ENCODE measurements at places on chromosomes 7 and 10.

DNA sequence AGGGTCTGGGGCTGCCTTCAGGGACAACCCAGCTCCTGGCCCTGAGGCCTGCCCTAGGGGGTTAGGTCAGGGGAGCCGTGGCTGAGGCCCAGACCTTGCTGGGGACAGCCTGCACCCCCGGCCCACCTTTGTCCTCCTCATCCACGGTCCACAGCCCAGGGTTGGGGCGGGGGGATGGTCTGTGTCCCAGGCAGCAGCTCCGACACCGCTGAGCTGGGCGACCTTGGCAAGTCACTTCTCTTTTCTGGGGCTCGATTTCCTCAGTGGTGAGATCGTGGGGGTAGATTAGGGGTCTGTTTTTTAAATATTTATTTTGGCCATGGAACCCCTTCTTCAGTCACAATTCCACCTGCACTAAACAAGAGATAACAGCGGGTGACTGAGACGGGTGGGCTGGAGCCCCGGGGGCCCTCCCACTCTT, 30.9 kb downstream of the DNAJB12 start:
- DNase-seq: no peak

- DNase-seq: no peak
Observed at GRCh38 chr7:118878336-118878735, 653.8 kb downstream of the ANKRD7 start.

- no peak for DNase-seq
Observed at GRCh38 chr10:75292794-75293445, 57.2 kb upstream of the COMTD1 start.

- no peak for DNase-seq
Observed at GRCh38 chr10:23499372-23500132, 60.7 kb downstream of the OTUD1 start.

DNA sequence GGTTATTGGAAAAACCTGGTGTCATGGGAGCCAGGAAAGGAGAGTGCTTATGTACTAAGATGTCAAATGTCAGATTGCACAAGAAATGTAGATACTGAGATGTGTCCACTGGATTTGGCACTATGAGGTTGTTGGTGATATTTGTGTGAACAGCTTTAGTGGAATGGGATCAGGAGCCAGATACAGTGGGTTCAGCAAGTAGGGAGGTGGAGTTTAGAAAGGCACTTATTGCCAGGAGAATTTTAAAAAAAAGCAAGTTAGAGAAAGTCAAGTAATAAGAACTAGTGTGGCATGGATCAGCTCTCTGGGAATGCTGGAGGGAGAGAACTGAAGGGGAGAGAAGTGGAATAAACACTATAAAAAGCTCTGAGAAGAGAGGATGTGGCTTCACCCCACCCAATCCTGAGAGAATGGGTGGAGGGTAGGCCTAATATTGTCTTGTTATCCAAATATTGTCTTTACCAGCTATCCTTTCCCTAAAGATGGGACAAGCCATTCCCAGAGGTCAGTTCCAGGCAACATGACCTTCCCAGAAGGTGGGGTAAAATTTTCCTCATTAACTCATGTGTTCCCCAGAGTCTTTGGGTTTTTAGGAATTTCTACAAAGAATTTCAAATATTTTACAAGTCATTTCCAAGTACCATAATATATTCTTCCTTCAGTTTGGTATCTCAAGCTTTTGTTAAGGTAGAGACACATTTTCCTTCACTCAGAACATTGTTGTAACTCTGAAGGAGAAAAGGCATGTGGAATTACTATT, 42.3 kb downstream of the ENTPD1 start:
- DNase-seq: no peak

GRCh38 chr7:72190919-72191318, 221.2 kb downstream of the CALN1 start:
- DNase-seq: no peak

- DNase-seq: no peak
Observed at GRCh38 chr10:52252307-52252706, 61.8 kb upstream of the DKK1 start.

DNA sequence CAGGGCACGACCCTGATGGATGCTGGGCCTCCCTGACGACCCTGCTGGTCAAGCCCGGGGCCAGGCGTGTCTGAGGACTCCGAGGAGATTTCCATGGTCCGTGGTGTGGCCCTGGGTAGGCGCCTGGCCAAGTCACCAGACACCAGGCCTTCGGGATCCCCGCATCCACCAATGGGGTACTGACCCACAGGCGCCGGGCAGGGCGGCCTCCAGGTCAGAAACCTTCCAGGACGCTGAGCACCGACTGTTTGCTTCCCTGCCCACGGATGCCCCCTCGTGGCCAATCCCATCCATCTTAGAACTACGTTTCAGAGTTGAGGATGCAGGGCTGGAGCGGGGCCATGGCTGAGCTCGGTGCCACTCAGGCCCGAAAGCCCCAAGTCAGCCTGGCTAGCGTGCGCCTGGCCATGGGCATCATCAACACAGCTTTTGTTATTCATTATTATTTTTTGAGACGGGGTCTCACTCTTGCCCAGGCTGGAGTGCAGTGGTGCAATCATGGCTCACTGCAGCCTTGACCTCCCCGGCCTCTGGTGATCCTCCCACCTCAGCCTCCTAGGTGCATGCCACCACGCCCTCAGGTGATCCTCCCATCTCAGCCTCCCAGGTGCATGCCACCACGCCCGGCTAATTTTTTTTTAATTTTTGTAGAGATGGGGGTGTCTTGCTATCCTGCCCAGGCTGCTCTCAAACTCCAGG, 7.1 kb upstream of the AMZ1 start:
- DNase-seq: peak; percentile 91

GRCh38 chr10:63252095-63252762, 119.1 kb downstream of the NRBF2 start:
- no peak for DNase-seq

GRCh38 chr7:153100691-153101237, 341.2 kb downstream of the ACTR3B start:
- no peak for DNase-seq

DNA sequence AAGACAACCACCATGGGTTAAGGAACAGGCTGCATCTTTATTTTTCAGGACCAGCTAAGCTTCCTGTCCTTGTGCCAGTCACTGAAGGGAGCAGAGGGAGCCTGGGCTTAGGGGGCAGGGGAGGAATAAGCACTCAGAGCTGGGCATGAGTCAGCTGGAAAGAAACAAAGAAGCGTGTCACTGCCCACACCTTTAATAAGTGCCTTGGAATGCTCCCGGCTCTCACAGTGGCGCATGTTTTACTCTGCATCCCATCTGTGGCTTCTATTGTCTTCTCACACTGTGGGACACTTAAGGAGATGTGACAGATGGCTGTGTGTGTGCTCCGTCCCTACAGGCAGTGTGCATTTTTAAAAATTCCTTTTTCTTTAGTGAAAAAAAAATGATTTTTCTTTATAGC, 71.7 kb downstream of the MTURN start:
- DNase-seq: no peak

DNA sequence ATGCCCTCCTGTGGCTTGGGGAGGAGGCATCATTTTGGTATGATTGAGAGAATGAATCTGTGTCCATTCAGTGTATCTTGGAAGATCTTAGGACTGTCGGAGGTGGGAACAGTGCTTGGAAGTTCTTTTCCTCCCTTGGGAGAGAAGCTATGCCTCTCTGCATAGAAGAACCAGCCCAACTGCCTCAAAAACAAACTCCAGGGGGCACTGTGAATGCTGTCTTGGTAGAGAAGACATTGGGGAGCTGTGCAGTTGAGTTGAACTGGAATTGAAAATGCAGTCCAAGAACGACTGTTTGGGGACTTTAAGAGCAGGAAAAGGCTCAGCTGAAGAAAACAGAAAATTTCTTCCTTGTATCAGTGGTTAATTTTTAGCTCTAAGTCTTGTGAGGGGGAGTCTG, 4.9 kb upstream of the GJD4 start:
- no peak for DNase-seq

- no peak for DNase-seq
Observed at GRCh38 chr10:124447751-124448466, 1.9 kb downstream of the NKX1-2 start.

GRCh38 chr10:79239275-79239779, 107.9 kb upstream of the PPIF start:
- DNase-seq: no peak

- no peak for DNase-seq
Observed at GRCh38 chr7:113267885-113268284, 149.5 kb upstream of the SMIM30 start.

GRCh38 chr7:155533827-155534690, 12.3 kb downstream of the CNPY1 start:
- no peak for DNase-seq

GRCh38 chr10:112565434-112566053, 118.5 kb downstream of the VTI1A start:
- no peak for DNase-seq

DNA sequence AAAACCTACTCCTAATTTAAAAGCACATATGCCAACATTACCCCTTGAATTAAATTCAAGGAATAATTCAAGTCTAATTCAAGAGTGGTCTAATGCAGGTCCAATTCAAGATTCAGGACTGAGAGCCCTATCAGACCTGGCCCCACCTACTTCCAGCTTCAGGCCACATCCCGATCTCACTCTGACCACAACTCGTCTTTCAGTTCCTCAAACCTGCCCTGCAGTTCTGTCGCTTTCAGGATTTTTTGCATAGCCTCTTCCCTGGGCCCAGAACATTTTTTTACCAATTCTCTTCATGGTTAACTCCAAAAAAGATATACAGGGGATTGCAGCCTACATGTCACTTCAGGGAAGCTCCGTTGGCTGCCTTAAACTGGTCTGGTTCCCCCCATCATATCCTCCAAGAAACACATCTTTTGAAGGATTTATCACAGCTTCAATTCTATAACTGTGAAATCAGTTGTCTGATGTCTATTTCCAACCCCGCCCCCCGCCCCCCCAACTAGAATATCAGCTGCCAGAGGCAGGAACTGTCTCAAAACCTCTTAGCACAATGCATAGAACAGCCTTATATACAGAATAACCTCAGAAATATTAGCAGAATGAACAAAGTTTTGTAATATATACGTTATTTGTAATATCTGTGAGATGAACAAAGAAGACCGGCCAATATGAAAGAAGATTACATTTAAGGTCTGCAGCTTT, 20.8 kb downstream of the CCDC6 start:
- DNase-seq: no peak

- no peak for DNase-seq
Observed at GRCh38 chr7:7122701-7123281, 59.6 kb upstream of the C1GALT1 start.

GRCh38 chr10:100631192-100631591, 95.4 kb downstream of the HIF1AN start:
- no peak for DNase-seq

GRCh38 chr7:48759431-48760080, 164.8 kb upstream of the CDC14C start:
- DNase-seq: no peak

- DNase-seq: no peak
Observed at GRCh38 chr7:87785368-87785995, 90.7 kb downstream of the SLC25A40 start.

DNA sequence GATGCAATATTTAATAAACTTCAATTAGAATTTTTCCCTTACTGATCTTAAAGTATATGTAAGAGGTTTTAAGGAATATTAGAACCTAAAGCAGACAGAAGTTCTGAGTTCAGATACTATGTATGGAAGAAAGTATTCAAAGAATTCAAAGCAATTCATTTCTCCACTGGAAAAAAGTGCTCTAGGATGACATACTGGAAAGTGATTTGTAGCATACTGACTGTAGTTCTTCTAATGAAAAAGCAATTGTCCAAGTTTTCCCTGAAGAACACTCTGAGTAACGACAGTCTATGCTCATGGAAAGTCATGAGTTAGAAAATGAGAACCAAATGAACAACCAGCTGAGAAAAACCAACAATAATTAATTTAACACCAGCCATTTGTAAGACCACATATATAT, 180.8 kb upstream of the SLC26A5 start:
- DNase-seq: no peak

DNA sequence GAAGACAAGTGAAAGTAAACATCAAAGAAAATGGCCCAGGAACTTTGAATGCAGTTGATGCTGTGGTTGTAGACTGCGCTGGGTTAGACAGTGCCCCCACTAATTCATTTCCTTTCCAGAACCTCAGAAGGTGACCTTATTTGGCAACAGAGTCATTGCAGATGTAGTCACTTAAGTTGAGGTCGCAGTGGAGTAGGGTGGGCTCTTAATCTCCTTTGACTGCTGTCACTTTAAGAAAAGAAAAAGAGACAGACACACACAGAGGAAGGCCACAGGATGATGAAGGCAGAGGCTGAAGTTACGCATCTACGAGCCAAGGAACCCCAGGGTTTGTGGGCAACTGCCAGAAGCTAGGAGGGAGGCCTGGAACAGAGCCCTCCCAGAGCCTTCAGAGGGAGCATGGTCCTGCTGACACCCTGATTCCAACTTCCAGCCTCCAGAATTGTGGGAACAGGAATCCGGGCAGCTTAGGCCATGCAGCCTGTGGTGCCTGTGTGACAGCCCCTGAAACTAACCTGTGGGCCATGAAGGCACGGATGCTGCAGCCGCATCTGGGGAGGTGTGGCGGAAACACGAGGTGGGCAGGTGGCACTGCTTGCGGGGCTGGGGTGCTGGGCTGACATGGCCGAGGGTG, 107.6 kb downstream of the PRKAG2 start:
- DNase-seq: no peak

- no peak for DNase-seq
Observed at GRCh38 chr7:29224726-29225125, 30.2 kb downstream of the CHN2 start.

DNA sequence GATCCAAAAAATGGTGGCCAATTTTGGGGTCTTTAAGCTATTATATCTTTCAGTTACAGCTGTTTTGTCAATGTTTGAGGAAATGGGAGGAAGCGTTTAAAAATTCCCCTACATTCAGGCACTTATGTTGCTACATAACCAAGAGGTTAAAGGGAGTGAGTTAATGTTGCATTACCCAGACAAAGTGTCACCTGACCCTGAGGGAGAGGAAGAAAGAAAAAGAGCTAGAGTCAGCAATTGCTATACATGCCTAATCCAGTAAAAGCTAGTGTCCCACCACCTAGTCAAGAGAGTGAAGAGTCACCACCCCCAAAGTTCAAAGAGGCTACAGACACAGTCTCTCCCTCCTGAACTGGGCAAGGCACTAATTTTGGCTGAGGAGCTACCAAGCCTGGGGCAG, 69.5 kb upstream of the ZNF92 start:
- no peak for DNase-seq

DNA sequence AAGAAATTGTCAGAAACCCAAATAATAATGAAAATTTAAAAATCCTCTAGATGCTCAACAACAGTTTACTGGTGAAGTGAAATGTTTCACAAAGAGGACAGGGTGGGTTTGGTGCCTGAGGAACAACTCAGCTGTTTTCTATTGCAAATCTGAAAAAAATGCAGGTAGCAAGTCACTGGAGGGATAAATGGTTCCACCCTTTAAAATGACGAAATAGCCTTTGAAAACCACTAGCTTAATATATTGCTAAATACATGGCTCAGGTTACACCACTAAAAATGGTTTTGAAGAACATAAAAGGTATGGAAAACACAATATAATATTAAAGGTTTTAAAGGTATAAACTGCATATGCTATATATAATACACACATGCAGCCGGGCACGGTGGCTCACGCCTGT, 69.5 kb downstream of the LMBR1 start:
- DNase-seq: no peak

DNA sequence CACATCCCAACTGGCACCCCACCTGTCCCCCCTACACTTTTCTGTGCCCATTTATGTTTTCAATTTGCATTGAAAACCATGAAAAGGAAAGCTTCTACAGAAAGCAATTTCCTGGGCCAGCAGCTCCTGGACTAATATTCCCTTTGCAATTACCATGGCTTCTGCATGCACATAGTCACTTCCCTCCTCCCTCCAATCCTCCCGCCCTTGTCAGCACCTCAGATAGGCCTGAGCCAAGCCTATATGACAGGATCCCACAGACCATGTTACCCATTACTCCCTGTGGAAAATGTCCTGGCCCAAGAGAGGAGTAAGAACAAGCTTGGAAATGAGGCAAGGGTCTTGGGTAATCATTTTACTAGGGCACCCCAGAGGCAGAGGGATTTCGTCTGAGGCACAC, 38.1 kb downstream of the FBXW4 start:
- no peak for DNase-seq
